ENCODE measurements at places on chromosomes 6 and 20.

- no peak for DNase-seq
Measured at GRCh38 chr6:36313649-36313936, 23.1 kb downstream of the BNIP5 start.

DNA sequence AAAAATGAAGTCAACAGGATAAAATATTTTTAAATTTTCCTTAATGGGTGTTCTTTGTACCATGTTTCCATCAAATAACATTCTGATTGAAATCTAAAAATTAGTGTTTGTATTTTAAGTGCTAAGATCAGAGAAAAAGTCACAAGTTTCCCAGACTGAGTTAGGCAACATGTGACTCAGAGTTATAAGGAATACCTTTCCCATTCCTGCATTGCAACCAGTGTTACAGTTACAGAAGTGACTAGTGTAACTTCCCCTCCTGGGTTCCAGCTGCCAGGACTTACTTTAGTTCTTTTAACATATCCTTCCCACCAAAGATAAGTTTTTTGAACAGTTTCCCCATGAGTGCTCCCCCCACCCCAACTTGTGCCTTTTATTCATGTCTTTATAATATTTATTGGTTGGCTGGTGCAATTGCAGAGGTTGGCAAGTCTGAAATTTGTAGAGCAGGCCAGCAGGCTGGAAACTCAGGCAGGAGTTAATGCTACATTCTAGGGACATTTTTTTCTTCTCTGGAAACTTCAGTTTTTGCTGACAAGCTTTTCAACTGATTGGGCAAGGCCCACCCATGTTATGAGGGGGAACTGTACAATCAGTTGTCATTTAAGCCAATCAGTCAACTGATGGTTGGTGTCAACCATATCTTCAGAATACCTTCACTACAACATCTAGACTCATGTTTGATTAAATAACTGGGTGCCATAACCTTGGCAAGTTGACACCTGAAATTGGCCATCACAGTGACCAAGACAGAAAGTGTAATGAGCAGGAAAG lies 22.9 kb upstream of the ESR1 start:
- peak; percentile 5 for DNase-seq

- DNase-seq: no peak
Measured at GRCh38 chr20:19504251-19504650, 253.8 kb upstream of the RIN2 start.

DNA sequence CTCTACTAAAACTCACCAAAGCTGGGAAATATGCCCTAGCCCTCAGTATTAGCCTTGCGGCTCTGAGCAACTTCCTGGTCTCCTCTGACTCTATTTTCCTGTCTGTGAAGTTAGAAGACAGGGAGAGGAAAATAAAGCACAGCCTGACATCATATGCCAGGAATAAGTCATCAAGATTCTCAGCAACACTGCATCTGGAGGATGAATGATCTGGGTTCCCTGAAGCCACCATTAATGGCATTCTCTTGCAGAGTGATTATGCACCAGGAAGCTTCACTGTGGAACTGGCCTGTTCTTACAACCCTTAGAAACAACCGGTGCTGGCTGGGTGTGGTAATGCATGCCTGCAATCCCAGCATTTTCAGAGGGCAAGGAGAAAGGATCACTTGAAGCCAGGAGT lies 12.4 kb downstream of the ADGRF5 start:
- DNase-seq: peak; percentile 47

Measured in fibroblast of lung (primary cell).